ENCODE measurements at places on chromosomes 6 and 20. TPM values are rescaled to one million over a fixed set of nuclear protein-coding genes. Genes with fewer than 3 reads are reported as not detected.

Gene ANKRD66
- total RNA-seq: not detected

Gene MAP7
- total RNA-seq: 13.8 TPM

Gene MYL9
- total RNA-seq: 882 TPM

Gene PMEPA1
- total RNA-seq: 2.4 TPM

Gene NKAIN4
- total RNA-seq: 1.1 TPM

Gene TOX2
- not detected for total RNA-seq

DNA sequence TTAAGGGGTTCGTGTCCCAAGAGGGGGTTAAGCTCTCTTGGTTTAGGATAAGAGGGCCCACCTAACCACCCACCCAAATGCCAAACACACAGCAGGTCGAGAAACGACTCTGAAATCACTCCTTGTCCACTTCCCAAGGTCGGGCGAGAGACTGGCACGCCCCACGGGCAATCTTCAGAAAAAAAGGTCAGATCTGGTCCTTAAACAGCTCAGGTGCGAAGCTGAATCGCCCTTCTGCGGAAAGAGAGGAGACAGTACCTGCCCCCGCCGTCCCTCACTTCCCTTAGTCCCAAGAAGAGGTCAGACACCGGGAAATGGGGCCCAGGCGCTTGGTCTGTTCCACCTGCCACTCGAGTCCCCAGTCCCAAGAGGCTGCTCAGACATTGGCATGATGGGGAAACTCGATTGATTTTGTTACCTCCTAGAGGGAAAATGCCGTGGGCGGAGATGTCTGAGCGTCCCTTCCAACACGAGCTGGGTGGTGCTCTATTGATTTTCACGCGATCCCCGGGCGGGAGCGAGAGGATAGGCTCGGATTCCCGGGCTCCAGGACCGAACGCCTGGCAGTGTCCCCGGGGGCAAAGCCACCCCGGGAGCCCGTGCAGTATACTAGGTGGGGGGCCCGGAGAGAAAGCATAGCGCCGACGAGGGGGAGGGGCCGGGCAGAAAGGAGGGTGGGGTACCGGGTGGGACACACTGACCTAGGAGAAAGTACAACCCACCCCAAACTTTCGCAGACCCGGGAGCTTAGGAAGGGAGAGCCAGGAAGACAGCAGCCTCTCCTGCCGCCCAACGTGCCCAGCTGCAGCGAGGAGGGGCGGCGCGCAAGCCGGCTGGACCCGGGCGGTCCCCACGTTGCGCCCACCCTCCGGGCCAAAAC is 1.1 kb upstream of the SAMD5 start:
- no peak overlapping the region for H3K27ac ChIP-seq
- DNase-seq: peak; percentile 8
- H3K4me1 ChIP-seq: no peaks in the 10 kb centered on the region
- no peaks in the 10 kb centered on the region for H3K36me3 ChIP-seq

DNA sequence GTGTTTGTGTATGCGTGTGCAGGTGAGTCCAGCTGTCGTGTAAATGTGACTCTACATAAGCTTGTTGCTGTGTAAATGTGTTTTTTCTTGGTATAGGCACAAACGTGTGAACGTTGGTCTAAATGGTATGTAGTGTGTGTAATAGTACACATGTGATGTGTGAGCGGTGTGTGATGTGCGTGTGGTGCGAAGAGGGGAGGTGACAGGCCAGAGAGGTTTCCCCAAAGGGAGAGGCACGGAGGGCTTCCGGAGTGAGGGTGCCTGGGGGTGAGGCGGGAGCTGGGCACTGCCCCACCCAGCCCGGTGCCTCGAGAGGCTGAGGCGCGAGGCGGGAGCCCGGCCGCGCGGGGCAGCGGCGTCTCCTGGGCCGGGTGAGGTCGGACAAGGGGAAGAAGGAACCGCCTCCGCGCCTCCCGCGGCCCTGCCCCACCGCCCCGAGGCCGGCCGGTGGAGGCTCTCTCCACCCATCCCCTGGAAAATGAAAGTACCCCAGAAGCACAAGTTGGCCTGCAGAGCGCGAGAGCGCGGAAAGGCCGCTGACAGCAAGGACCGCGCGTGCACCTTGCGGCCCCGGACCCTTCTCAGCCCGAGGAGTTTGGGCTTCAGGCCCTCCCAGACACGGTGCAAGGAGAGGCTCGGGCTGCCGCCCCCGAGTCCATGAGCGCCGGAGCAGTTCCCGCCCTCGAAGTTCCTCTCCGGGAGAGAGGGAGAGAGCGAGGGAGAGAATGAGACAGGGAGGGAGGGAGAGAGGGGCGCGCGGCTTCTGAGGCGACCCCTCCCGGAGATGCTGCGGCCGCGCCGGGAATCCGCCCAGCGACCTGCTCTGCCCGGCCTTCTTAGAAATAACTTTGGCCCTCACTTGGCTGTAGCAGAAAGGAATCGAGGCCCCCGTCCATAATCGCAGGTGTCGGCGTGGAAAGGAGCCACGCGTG is 43.2 kb upstream of the OSTM1 start:
- no peaks in the 10 kb centered on the region for H3K36me3 ChIP-seq
- H3K27me3 ChIP-seq: peaks cover 100% of the 10 kb centered on the region
- DNase-seq: peak; percentile 21
- peak overlapping the region; percentile 27 for H3K4me3 ChIP-seq

DNA sequence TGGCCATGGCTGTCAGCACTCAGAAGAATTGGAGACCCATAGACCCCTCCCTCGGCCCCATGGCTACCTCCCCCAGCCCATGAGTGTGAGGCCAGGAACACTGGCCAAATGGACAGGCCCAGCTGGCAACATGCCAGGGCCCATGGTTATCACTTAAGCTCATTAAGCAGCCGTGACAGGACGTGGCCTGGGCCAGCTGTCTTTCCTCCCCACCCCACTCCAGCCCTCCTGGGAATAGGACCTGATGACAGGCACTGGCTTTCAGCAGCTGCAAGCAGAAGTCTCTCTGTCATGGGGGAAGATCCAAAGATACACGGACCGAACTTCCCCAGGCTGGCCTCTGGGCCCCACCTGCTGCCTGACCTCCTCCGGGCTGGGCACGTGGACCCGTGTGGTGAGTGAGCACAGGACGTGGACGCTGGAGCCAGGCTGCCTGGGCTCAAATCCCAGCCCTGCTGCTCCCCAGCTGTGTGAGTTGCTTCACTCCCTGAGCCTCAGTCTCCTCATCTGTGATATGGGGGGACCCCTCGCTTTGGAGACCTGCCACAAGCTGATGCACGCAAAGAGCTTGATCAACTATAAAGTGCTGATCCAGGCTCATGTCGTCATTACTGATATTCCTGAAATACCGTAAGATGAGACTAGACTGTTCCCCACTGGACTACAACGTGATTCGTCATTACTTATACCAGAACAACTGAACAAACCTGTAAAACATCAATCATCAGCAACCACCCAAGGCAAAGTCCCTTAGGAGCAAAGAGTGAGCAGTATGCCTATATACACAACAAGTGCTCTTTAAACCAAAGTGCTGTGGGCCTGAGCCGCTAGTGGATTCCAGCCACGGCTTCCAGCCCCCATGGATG is 22.0 kb upstream of the VSTM2L start:
- no peaks in the 10 kb centered on the region for H3K36me3 ChIP-seq
- H3K27ac ChIP-seq: peak overlapping the region; percentile 56
- H3K27me3 ChIP-seq: no peaks in the 10 kb centered on the region
- peaks cover 47% of the 10 kb centered on the region for H3K4me1 ChIP-seq

DNA sequence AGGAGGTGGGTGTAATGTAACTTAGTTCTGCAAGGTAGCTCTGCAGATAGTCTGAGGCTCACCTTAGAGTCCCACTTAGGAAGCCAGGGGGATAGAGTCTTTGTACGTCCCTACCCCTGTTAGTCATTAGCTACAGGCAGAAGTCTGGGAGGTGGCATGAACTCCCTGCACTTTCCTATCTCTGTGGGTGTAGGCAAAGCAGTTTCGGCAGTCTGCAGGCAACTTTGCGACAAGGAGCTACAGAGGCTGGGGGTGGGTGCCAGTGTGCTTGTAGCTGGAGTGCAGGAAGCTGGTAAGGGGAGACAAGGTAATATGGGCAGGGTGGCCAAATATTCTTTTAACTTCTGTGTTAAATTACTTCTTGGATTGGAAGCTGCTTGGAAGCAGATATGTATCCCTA is 45.7 kb downstream of the NKAIN2 start:
- no peak overlapping the region for H3K4me3 ChIP-seq
- DNase-seq: no peak
- peaks cover 6% of the 10 kb centered on the region for H3K27me3 ChIP-seq
- H3K4me1 ChIP-seq: no peaks in the 10 kb centered on the region
- no peak overlapping the region for H3K27ac ChIP-seq

- no peak for DNase-seq
- H3K27ac ChIP-seq: no peak overlapping the region
- H3K4me3 ChIP-seq: no peak overlapping the region
- no peaks in the 10 kb centered on the region for H3K36me3 ChIP-seq
- H3K4me1 ChIP-seq: no peaks in the 10 kb centered on the region
Measured at GRCh38 chr6:28407401-28407800, 7.9 kb upstream of the ZSCAN12 start.

GRCh38 chr6:21000331-21000801 is 466.1 kb downstream of the CDKAL1 start:
- H3K4me1 ChIP-seq: no peaks in the 10 kb centered on the region
- peak; percentile 51 for DNase-seq
- no peaks in the 10 kb centered on the region for H3K36me3 ChIP-seq
- no peak overlapping the region for H3K4me3 ChIP-seq
- no peak overlapping the region for H3K27ac ChIP-seq

DNA sequence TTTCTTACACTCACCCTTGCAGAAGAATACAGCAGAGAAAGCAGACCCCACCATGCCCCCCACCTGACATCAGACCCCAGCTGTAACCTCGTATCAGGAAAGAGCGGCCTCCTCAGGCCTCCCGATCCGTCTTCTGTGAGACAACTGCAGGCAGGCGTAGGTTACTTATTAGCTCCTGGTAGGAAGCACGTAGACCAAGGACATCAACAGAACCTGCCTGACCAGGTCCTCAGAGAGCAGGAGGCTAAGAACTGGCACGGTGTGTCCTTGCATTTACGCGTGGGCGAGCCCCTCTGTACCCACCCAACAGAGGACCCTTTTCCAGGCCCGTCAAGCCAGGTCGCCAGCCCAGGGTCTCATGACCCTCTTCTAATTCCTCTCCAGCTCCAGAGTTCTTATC is 51.0 kb downstream of the ABHD12 start:
- peak overlapping the region; percentile 58 for H3K27ac ChIP-seq
- no peak overlapping the region for H3K4me3 ChIP-seq
- peaks cover 36% of the 10 kb centered on the region for H3K4me1 ChIP-seq
- no peaks in the 10 kb centered on the region for H3K27me3 ChIP-seq

DNA sequence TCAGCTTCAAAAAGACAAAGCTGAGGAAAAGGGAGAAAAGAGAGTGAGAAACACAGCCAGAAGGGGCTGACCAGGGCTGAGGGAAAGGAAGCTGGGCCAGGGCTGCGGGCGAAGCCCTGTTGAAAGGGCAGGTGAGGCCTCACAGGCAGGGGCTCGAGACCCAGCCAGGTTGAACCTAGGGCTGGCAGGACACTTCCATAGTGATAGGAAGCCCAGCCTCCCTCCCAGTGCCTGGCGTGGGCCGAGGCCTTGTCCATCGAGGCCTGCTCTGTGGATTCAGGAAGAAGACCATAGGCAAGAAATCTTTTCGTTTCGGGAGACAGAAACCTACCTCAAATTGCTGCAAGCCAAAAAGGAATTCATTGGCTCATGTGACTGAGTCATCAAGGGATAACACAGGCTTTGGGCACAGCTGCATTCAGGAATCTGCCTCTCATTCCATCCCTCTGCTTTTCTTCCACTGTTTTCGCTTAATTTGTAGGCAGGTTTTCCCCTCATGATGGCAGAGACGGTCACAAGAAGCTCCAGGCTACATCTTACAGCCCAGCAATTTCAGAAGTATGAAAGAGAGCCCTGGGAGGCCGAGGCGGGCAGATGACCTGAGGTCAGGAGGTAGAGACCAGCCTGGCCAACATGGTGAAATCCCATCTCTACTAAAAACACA is 311.1 kb upstream of the SULF2 start:
- no peaks in the 10 kb centered on the region for H3K4me1 ChIP-seq
- no peak overlapping the region for H3K27ac ChIP-seq
- H3K27me3 ChIP-seq: no peaks in the 10 kb centered on the region
- no peak for DNase-seq
- no peak overlapping the region for H3K4me3 ChIP-seq

- H3K27ac ChIP-seq: no peak overlapping the region
- H3K27me3 ChIP-seq: no peaks in the 10 kb centered on the region
- H3K36me3 ChIP-seq: no peaks in the 10 kb centered on the region
- no peak overlapping the region for H3K4me3 ChIP-seq
- no peak for DNase-seq
Measured at GRCh38 chr6:135673501-135674309, 176.2 kb upstream of the AHI1 start.

- H3K4me1 ChIP-seq: no peaks in the 10 kb centered on the region
- H3K27ac ChIP-seq: no peak overlapping the region
- no peak for DNase-seq
Measured at GRCh38 chr6:149275621-149276020, 41.9 kb upstream of the TAB2 start.

DNA sequence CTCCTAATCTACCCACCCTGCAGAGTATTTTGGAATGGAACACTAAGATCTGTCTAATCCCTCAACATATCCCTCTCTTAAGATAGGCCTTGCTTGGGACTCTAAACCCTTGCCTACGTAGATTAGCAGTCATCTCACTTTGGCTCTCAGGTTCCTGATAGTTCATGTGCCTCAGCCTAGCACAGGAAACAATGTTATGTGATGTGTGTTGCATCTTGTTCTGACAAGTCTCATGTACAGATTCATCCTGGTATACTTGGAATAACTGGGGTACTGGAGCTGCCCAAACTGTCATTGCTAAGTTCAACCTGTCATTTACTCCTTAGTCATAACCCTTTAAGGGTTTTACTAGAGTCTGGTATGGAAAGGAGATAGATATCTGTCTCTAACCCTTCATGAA is 34.1 kb downstream of the TREML1 start:
- H3K4me1 ChIP-seq: peaks cover 12% of the 10 kb centered on the region
- H3K4me3 ChIP-seq: no peak overlapping the region
- H3K27me3 ChIP-seq: no peaks in the 10 kb centered on the region
- no peaks in the 10 kb centered on the region for H3K36me3 ChIP-seq
- H3K27ac ChIP-seq: no peak overlapping the region
- DNase-seq: no peak

DNA sequence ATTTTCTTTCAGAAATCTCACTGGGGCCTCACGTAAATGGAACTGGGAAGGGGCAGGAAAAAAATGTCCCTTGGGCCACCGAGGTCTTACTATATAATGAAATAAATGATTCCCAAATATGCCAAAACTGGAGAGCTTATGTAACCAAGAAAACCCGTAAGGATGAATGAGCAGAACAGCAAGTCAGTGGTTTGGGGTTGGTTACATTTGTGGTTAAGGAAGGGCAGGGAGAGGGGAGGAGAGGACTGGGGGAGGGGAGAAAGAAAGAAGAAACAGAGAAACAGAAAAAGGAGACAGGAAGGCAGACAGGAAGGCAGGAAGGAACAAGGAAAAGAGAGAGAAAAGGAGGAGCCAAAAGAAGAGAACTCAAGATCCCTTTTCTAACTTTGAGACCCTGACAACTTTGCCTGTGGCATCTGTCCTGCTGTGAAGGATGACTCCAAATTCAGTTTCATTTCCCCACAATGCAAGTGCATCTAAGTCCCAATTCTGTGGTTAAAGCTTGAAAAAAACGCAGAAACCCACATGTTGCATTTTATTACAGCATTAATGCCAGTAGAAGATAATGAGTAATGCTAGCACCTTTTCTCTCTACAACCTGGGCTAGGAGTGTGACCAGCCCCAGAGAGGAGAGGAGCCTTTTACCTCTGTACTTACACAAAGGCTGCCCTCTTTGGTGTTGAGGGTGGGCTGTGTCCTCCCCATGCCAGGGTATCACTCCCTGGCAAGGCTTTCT is 10.8 kb upstream of the ARMC2 start:
- no peak for DNase-seq
- H3K27me3 ChIP-seq: peaks cover 23% of the 10 kb centered on the region
- no peaks in the 10 kb centered on the region for H3K4me1 ChIP-seq
- no peak overlapping the region for H3K27ac ChIP-seq

GRCh38 chr6:55980627-55981211 is 105.3 kb upstream of the BMP5 start:
- no peaks in the 10 kb centered on the region for H3K4me1 ChIP-seq
- DNase-seq: peak; percentile 68
- H3K4me3 ChIP-seq: no peak overlapping the region
- H3K36me3 ChIP-seq: no peaks in the 10 kb centered on the region
- H3K27ac ChIP-seq: no peak overlapping the region

Data from cardiac muscle cell (in vitro differentiated cells and primary cell).